Cardiac muscle cell (in vitro differentiated cells and primary cell): ENCODE measurements at places on chromosomes 4 and X. TPM values are rescaled to one million over a fixed set of nuclear protein-coding genes. Genes with fewer than 3 reads are reported as not detected.

GRCh38 chr4:24032371-24032989, 142.6 kb upstream of the PPARGC1A start:
- no peaks in the 10 kb centered on the region for H3K27me3 ChIP-seq
- no peak overlapping the region for H3K4me3 ChIP-seq
- no peaks in the 10 kb centered on the region for H3K4me1 ChIP-seq
- no peak overlapping the region for H3K27ac ChIP-seq
- DNase-seq = peak; percentile 43

DNA sequence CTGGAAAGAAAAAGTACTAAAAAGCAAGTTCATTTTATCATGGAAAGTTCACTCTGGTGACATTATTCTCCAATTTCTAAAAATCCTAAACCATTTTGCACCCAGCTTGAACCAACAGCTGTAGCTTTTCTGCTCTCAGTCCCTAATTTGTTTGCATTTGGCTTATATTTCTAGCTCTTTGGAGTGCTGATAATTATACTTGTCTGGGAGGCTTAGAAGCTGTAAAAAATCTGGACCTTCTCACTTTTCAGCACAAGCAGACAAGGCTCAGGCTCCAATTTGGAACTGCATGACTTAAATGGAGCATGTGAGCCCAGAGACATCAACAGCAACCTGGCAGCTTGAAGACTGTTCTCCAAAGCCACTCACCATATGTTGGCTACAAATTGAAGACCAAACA, 170.9 kb upstream of the PCDH18 start:
- peak overlapping the region; percentile 29 for H3K27ac ChIP-seq
- no peaks in the 10 kb centered on the region for H3K36me3 ChIP-seq
- H3K27me3 ChIP-seq = no peaks in the 10 kb centered on the region
- H3K4me1 ChIP-seq = peaks cover 14% of the 10 kb centered on the region
- DNase-seq = no peak

DNA sequence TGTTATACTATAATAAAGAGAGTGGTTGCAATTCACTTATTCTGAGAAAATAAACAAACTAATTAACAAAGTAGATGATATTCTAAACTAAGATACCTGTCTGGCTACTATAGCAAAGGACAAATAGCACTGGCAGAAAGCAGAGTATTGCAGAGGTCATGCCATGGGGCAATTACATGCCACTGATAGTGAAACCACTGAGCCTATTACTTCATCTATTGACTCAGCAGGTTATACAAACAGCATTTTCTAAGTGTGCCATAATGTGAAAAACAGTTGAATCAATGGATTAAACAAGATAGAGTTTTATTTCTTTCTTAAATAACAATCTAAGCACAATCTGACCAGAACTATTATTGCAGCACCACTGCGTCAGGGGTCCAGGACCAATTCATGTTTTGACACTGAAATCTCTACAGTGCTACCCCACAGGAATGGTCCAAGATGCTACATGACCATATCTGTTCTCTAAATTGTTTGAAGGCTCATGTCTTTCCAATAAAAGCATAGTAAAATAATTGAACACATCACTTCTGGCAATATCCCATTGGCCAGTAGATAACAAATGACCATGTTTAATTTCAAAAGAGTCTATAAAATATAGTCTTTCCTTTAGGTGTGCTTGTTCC, 389.5 kb upstream of the GRID2 start:
- no peak for DNase-seq
- H3K27me3 ChIP-seq = no peaks in the 10 kb centered on the region
- H3K36me3 ChIP-seq = no peaks in the 10 kb centered on the region
- no peaks in the 10 kb centered on the region for H3K4me1 ChIP-seq
- no peak overlapping the region for H3K4me3 ChIP-seq

DNA sequence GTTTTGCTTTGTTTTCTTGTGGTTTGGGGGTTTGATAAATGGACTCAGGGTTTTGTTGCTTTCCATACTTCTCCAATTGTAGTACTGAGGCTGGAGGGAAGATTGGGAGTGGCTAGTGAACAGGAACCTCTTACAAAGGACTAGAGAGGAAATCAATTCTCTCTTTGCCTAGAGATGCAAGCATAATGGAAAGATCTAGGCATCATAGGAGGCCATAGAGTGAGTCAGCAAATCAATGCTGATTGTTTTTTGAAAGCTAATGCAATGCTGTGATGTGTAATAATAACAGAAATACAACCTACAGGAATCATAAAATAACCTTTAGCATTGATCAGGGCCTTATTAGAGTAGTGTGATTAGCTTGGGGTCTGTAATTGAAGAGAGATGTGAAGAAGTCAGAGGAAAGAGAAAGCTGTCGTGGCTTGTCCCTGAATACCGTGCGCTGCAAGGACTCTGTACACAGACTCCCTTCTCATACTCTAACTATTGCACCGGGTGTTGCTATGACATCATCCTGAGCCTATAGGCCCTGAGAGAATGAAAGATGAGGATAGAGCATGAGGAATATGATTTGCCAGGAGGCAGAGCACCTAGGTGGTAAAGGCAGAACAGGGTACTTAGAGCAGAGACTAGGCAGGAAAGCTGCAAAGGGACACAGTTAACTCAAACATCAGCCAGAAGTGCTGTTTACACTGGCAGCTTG, 29.3 kb upstream of the GPR101 start:
- H3K36me3 ChIP-seq = no peaks in the 10 kb centered on the region
- H3K27me3 ChIP-seq = no peaks in the 10 kb centered on the region
- no peak overlapping the region for H3K27ac ChIP-seq
- H3K4me1 ChIP-seq = no peaks in the 10 kb centered on the region

- H3K4me3 ChIP-seq = no peak overlapping the region
- H3K27me3 ChIP-seq = no peaks in the 10 kb centered on the region
- H3K4me1 ChIP-seq = peaks cover 7% of the 10 kb centered on the region
- H3K36me3 ChIP-seq = no peaks in the 10 kb centered on the region
These were observed 264.0 kb downstream of the TRIML1 start for GRCh38 chr4:188403272-188403671.

DNA sequence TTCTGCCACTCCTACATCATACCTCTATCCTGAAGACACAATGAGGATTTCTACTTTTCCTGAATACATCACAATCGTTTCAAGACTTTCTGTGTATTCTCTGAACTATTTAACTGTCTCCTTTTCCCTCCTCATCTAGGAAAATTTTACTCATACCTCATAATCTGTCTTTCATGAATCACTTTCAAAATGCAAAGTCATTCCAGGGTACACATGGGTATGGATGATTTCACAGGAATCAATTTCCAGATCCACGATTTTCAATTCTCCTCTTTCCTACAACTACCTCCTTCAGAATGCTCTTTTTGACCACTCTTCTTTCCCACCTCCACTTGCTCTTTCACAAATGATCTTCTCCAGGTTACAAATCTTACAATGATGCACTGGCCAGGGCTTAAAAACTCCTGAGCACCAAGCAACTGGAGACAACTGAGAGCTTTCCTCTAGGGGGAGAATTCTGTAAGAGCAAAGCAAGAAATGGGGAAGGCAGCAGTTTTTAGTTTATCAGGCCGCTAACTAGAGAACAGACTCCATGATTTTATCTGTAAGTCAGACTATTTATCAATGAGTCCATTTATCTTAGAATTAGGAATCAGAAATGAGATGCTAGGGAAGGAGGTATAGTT, 116.4 kb downstream of the PPP3CA start:
- DNase-seq = no peak
- H3K27me3 ChIP-seq = no peaks in the 10 kb centered on the region
- H3K4me1 ChIP-seq = no peaks in the 10 kb centered on the region
- no peaks in the 10 kb centered on the region for H3K36me3 ChIP-seq
- no peak overlapping the region for H3K4me3 ChIP-seq
- no peak overlapping the region for H3K27ac ChIP-seq

DNA sequence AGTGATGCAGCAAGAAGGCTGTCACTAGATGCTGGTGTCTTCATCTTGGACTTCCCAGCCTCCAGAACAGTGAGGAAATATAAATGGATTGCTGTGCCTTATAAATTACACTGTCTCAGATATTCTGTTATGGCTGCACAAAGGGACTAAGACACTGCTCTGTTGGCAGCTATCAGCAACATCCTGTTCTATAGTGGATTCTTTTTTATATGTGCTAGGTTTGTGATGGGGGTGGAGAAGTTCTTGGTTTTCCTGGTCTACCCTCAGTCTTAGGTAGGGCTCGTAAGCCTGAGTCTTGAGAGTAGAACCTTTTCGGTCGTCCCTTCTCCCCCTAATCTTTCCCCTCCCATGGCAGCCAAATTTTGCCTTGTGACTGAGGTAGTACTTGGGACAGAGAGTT, 17.3 kb downstream of the STIM2 start:
- no peaks in the 10 kb centered on the region for H3K27me3 ChIP-seq
- H3K4me1 ChIP-seq = no peaks in the 10 kb centered on the region
- DNase-seq = no peak

DNA sequence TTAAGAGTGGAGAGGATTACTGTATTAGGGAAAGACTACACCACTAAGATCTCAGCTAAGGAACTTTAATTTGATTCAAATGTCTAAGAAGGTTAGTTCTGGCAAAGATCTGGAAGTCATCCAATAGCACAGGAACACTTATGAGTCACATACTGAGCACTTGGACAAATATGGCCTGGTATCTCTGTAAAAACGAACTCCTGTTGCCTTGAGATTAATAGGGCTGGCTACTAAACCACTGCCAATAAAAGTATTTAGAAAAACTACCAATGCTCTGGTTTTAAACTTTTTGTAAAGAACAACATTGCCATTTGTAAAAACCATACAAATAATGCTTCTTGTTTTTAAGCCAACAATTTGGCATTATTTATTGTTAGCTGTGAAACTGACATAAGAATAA, 70.5 kb downstream of the SEC24D start:
- peaks cover 25% of the 10 kb centered on the region for H3K36me3 ChIP-seq
- DNase-seq = peak; percentile 43
- peaks cover 18% of the 10 kb centered on the region for H3K4me1 ChIP-seq

- no peak overlapping the region for H3K27ac ChIP-seq
- no peaks in the 10 kb centered on the region for H3K4me1 ChIP-seq
- no peaks in the 10 kb centered on the region for H3K36me3 ChIP-seq
- DNase-seq = no peak
- H3K4me3 ChIP-seq = no peak overlapping the region
These were observed 3.5 kb upstream of the VMA21 start for GRCh38 chrX:151393514-151393913.

GRCh38 chrX:29940750-29941149, 274.6 kb upstream of the MAGEB2 start:
- peaks cover 27% of the 10 kb centered on the region for H3K4me1 ChIP-seq
- H3K4me3 ChIP-seq = no peak overlapping the region

GRCh38 chr4:152310257-152310656, 225.6 kb downstream of the FBXW7 start:
- H3K4me1 ChIP-seq = no peaks in the 10 kb centered on the region
- H3K27me3 ChIP-seq = peaks cover 3% of the 10 kb centered on the region
- DNase-seq = no peak
- no peaks in the 10 kb centered on the region for H3K36me3 ChIP-seq
- no peak overlapping the region for H3K4me3 ChIP-seq

DNA sequence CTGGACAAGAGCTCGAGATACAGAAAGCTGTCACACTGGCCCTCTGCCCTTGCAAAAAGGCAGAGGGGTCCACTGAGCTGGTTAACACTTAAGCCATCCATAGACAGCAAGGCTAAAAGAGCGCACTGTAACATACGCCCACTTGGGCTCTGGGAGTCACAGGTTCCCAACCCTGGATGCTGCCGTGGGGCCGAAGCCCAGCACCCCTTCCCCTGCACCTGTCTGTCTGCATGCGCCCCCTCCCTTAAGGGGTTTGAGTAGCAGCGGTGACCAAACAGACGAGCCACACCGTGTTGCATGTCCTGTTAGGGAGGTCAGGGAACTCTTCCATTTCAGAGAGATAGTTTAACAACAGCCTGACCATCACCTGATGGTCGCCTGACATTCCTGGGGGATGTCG, 138.4 kb upstream of the GALNTL6 start:
- no peak overlapping the region for H3K4me3 ChIP-seq
- H3K27ac ChIP-seq = no peak overlapping the region
- no peaks in the 10 kb centered on the region for H3K27me3 ChIP-seq
- no peaks in the 10 kb centered on the region for H3K36me3 ChIP-seq
- H3K4me1 ChIP-seq = no peaks in the 10 kb centered on the region

The TREX2 gene
- total RNA-seq = 0.36 TPM in 1 of 2 replicates, not detected in the other

The ADH4 gene
- total RNA-seq = not detected in 2 replicates

The LINC00632 gene
- 9.4 TPM in 2 replicates for total RNA-seq

The FRMD7 gene
- not detected in 2 replicates for total RNA-seq

The SULT1E1 gene
- not detected in 2 replicates for total RNA-seq

The PAGE2 gene
- total RNA-seq = not detected in 2 replicates

The ADH1B gene
- not detected in 2 replicates for total RNA-seq

The ZNF718 gene
- 11.7 and 17.1 TPM in 2 replicates for total RNA-seq

The EDA gene
- 2.1 and 2.7 TPM in 2 replicates for total RNA-seq

The GLRB gene
- total RNA-seq = 2.5 and 2.6 TPM in 2 replicates
